DMS153 (cell line): ENCODE measurements at places on chromosomes 2 and 18.

GRCh38 chr2:238061315-238062202, 758 bp downstream of the SCLY start:
- peak; percentile 24 for DNase-seq

- no peak for DNase-seq
Measured at GRCh38 chr2:6418291-6418690, 447.4 kb downstream of the CMPK2 start.

- DNase-seq, result no peak
Measured at GRCh38 chr2:176997792-176998169, 214.8 kb upstream of the HNRNPA3 start.

- DNase-seq, result no peak
Measured at GRCh38 chr2:160214461-160215445, 14.7 kb upstream of the ITGB6 start.

DNA sequence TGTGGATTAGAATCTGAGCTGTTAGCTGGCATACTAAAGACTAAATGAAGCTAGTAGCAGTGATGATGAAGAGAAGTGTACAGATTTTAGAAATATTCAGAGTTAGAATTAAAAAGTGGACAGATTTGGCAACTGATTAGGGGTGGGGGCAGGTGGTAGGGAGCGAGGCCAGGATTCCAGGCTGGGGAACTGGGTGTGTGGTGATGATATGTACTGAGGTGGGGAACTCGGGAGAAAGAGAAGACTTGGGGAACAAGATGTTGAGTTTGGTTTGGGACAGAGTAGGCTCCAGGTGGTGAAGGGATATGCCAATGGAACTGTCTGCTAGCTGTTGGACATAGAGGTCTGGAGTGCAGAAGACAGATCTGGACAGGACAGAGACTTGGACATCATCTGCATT, 9.2 kb upstream of the CYP26B1 start:
- DNase-seq, result no peak

- DNase-seq, result no peak
Measured at GRCh38 chr2:179677746-179678505, 183.5 kb downstream of the ZNF385B start.

GRCh38 chr18:52244658-52245057, 95.3 kb upstream of the DCC start:
- DNase-seq, result no peak

DNA sequence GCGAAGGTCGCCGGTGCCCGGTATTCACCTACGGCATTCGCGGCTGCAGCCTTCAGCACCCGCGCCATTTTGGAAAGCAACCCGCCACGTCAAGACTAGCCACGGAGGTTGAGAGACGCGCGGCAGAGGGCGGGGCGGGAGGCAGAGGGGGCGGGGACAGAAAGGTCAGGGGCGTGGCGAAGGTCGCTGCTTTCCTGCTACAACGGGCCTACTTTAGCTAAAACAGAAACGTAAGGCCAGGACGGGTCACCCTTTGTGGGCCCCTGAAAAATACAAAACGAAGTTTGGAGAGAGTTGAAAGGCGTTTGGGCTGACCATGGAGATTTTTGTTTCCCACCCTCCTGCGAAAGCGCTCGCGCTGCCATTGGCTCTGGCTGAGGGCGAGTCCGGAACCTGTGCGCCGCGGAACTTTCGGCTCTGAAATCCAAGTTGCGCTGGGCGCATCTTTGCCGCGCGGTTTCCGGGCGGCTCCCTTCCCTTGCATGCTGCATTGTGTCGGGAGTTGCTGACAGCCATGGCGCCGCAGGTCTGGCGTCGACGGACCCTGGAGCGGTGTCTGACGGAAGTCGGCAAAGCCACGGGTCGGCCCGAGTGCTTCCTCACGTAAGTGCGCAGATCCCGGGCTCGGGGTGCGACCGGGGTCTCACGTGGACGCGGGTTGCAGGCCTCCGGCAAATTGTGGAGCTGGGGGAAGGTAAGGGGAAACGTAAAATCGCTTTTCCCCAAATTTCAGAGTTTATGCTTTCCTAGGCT, at the start of the genes MCEE and MPHOSPH10:
TSS of gene MCEE (minus strand) at position 78 of the 753 bp plus-strand sequence. CDS start at position 68, 10 bp downstream.
TSS of gene MPHOSPH10 (plus strand) at position 483 of the 753 bp plus-strand sequence. CDS start at position 515, 32 bp downstream.
- DNase-seq, result peak; percentile 80

DNA sequence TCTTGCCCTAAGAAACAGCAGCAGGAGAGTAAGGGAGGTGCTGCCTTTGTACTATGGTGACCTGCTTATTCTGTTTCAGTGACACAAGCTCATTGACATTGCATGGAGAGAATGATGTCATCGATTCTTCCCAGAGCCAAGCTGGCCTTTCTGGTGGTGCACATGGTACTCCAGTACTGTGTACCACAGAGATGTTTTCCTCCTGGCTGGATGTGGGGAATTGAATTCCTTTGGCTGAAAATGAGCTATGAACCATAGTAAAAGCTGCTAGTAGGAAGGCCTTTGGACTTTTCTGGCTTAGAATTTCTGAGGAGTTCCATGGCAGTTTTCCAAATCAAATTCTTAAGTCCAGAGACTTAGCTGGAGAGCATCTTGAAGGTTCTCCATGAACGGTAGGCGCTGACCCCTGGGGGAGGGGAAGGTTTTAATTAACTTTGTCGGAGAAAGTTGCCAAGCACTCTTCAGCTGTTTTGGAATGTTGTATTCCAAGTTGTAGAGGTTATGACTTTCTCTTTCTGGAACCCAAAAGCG, 17.1 kb upstream of the B3GNT2 start:
- no peak for DNase-seq

DNA sequence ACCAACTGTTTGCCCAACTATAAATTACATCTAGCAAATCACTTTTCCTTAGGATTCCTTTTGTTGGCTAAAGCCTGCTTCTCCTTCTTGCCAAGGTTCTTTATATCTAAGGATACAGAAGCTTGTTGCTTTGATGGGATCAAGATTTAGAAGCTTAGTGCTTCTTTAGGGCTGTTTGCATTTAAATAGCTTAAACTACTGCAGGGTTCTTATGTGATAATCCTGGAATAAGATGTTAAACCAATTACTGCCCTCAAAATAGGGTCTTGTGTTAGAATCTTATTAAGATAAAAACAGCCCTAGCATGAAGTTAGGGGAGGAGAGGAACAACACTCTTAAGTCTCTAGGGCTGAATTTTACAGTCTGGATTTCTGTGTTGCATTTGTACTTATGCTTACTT, 64.2 kb downstream of the KIF5C start:
- DNase-seq, result no peak

DNA sequence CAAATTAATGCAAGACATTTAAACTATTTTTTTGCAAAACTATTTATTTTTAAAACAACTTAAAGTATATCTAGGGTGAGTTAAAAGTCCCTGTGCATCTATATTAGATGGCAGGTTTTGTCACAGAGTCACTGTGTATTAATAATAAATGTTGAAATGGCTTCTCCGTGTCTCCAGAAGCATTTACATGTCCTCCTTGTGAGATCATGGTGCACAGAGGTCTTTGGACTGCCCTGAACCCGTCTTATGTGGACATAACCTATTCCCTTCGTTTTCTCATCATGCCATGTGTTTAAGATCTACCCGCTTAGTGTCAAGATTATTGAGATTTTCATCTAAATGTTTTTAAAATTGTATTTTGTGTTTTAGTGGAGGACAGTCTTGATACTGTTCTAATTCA, 39.3 kb downstream of the SOCS6 start:
- DNase-seq, result no peak

DNA sequence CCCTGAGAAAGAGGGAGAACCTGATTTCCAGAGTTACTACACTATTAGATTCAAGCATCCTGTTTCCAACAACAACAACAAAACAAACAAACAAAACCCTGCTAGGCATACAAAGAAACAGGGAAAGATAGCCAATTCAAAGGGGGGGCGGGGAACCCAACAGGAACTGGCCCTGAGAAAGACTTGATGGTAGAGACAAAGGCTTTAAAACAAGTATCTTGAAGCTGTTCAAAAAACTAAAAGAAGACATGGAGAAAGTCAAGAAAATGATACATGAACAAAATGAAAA, 147.1 kb downstream of the THADA start:
- no peak for DNase-seq

DNA sequence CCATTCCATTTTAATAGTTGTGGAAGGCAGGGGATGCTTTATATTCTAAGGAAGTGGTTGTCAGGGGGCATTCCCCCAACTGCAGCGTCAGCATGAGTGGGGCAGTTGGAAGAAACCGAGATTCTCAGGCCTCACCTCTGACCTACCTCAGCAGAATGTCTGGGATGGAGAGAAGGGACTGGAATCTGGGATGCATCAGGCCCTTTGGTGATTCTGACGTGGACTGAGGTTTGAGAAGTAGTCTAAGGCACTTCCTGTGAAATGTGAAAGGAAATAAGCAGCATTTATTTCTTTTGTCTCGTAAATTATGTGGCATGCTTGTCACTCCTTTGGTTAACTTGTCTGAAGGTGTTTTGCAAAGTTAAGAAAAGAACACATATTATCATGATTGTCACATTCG, 540.7 kb upstream of the NETO1 start:
- no peak for DNase-seq

GRCh38 chr2:127776122-127776780, 34.7 kb downstream of the WDR33 start:
- no peak for DNase-seq

DNA sequence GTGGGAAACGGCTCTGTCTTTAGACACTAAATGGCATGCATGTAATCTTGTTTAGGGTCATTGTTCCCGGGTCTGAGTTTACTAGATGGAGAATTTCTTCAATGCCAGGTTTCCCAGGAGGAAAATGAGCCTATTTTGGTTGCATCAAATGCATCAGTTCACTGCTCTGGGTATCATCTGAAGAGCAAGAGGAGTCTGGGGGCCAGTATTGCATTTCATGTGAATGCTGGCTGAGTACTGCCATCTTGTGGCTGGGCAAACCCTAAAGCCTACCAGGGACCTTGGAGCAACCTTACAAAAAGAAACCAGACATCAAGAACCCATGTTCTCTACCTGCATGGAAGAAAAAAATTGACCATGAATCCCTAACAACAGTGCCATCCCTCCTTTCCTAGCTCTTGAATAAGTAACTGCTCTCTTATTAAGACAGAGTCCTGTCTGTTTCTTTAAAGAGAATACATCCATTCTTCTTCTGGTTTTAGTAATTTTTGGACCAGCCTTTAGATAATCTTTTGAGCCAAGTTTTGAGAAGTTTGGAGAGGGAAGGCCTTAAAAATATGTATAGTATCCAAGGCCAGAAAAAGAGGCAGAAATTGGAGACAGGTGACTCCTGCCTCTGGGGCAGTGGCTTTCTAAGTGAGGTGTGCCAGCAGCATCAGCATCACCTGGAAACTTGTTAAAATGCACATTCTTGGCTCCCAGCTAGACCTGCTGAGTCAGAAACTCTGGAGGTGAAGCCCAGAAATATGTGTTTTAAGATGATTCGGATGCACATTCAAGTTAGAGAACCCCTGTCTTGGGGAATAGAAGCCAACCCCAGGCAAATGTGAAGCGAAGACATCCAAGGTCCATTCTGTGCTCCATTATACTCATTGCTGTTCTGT, 261.0 kb upstream of the CXCR4 start:
- peak; percentile 39 for DNase-seq

DNA sequence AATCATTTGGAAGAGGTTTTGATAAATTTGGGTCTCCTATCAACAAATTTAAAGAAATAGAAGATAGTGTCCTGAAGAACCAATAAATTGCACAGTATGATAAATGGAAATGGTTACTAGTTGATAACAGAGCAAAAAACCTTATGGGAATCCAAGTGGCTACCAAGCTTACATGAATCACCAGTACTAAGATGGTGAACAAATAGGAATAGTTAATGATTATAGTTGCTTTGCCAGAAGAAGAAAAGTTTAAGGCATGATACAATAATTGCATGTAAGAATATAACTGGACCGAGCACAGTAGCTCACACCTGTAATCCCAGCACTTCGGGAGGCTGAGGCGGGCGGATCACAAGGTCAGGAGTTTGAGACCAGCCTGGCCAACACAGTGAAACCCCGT, 19.6 kb upstream of the INO80D start:
- DNase-seq, result no peak

DNA sequence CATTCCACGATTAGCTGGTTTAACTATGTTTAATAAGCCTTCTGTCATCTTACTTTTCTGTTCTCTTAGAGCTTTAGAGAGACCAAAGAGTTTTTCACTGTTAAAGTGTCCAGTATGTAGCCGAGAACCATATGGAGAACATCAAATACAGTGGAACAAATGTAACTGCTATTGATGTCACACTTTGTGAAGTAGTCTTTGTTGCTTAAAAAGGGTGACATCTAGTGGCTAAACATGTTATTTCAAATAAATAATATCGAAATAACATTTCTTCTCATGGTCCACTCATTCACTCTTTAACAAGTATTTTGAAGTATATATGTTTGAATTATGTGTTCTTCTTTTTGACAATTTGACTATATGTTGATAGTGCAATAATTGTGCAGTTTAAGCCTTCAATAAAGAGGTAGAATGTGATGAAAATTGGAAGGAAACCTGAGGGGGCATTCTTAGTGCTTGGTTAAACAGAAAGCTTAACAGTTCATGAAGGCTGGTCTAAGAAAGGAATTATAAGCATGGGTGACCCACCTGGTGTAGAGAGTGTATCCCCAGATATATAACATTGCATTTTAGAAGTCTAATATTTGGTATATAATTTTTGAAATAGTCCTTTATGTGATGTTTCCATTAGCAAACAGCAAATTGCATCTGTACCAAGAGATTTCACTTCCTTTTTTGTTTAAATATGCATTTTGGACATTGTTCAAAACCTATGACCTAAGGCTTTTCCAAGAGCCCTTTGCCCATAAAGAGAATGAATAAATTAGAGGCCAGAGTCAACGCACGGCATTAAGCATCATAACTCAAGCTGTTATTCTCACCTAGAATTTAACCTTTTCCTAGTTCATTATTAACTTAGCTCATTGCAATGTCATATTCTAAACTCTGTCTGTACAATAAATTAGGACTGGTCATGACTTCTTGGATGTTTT, 112.1 kb downstream of the KYNU start:
- DNase-seq, result peak; percentile 20

- no peak for DNase-seq
Measured at GRCh38 chr2:118991554-118991953, 49.6 kb downstream of the MARCO start.

GRCh38 chr2:13230221-13230620, 513.5 kb downstream of the TRIB2 start:
- DNase-seq, result peak; percentile 28

DNA sequence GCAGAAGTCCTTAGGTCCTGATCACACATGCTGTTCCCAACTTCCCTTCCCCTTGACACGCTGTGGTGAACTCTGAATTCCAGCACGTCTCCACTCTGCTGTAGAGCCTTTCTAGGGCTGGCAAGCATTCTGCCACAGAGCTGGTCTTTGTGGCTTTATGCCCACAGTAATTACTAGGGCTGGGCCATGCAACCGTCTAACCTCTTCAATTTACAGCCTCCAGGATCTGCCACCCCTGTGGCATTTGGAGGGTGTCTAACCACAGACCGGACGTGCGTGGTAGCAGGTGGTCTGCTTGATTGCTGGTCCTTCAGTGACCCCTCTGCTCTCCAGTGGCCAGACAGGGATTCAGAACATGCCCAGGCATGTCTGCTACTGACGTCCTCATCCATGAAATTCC, 43.1 kb upstream of the TGFA start:
- DNase-seq, result no peak

GRCh38 chr18:3251249-3251962, 3.8 kb downstream of the MYL12A start:
- DNase-seq, result no peak

DNA sequence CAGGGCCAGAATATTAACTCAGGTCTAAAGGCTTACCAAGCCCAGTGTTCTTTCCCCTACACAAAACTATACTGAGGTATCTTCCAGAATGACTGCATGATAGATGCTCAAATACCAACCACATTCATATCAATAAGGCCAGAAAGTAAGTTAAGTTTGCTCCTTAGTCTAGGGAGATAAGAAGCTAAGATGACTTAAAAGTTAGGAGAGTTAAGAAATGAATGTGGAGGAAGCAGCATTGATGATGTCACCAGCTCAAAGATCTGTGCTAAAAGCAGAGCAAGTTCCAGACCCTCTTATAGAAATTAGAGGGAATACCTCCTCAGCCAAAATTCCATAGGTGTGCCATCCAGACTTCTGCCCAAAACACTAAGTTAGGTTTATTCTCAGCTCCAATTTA, 6.1 kb downstream of the PPP4R1 start:
- DNase-seq, result no peak
